ENCODE measurements at places on chromosomes 5 and 9. TPM values are rescaled to one million over a fixed set of nuclear protein-coding genes. Genes with fewer than 3 reads are reported as not detected.

DNA sequence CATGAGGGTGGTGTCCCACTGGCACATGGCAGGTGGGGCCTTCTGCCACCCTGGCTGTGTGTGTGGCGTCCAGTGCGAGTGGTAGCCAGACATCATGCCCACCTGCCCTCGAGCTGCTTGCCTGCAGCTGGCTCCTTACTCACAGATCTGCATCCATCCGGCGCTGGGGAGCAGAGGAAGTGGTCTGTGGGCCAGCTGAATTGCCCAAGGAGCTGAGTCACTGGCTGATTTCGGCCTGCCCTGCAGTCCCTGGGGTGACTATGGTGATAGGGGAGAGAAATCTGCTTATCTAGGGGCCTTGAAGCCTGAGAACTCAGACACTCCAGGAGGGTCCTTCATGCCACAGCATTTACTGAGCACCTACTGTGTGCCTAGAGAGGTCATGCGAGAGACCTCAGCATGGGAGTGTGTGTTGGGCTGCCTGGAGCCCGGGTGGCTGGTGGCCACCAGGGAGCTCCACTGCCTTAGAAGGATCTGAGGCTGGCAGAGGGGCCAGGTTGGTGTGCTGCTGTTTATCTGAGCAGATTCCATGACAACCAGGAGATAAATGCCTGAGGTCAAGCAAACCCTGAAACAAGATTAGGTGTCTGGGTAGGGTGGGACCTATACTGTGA lies 57.1 kb downstream of the SLC22A5 start:
- H3K27ac ChIP-seq, result peak overlapping the region; percentile 94
- no peaks in the 10 kb centered on the region for H3K27me3 ChIP-seq
- peaks cover 98% of the 10 kb centered on the region for H3K4me1 ChIP-seq
- DNase-seq, result peak; percentile 90

- no peak overlapping the region for H3K4me3 ChIP-seq
- H3K4me1 ChIP-seq, result peaks cover 14% of the 10 kb centered on the region
Measured at GRCh38 chr9:121708768-121709488, 57.5 kb downstream of the DAB2IP start.

DNA sequence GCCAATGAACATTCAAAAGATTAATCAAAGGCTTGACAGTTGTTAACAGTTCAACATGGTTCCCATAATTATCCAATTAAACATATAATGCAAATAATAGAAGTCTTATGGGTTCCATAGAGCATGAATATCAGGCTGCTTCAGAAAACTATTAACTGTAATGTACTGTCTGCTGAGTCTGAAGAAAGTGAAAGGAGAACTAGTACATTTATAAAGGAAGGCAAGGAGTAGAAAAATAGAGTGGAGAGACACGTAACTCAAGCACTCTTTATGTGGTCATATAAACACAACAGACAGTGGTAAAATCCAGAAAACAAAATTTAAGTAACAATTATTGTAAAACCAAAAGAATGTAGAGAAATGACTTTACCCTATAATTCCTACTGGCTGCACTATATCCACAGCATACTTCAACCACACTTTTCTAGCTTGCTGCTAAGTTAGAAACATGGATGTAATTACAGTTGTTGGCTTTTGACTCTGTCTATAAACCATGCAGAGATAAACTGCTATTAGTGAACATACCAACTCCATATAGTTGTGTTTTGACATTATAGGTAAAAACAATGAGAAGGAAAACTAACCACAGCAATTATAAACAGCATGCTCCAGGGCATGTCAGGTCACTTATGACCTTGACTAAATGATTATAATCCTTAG lies 32.7 kb downstream of the NFIB start:
- DNase-seq, result no peak
- H3K4me1 ChIP-seq, result peaks cover 13% of the 10 kb centered on the region
- H3K27me3 ChIP-seq, result no peaks in the 10 kb centered on the region
- no peaks in the 10 kb centered on the region for H3K36me3 ChIP-seq

Gene PDZD2
- total RNA-seq, result 70.9 TPM

Gene PTGES
- 2.1 TPM for total RNA-seq

Gene CER1
- not detected for total RNA-seq
